Naive B cell (primary cell): ENCODE measurements at places on chromosomes 4 and X. TPM values are rescaled to one million over a fixed set of nuclear protein-coding genes. Genes with fewer than 3 reads are reported as not detected.

GAGE2A gene
- not detected for polyA plus RNA-seq

- H3K4me1 ChIP-seq: peaks cover 7% of the 10 kb centered on the region
- DNase-seq: no peak
- H3K27me3 ChIP-seq: peaks cover 5% of the 10 kb centered on the region
- H3K36me3 ChIP-seq: no peaks in the 10 kb centered on the region
- H3K27ac ChIP-seq: no peak overlapping the region
Observed at GRCh38 chr4:113445286-113445685, 316.3 kb downstream of the CAMK2D start.

CTAG1A gene
- not detected for polyA plus RNA-seq

F8A3 gene
- polyA plus RNA-seq: 3.5 TPM

GLRA3 gene
- not detected for polyA plus RNA-seq

DNA sequence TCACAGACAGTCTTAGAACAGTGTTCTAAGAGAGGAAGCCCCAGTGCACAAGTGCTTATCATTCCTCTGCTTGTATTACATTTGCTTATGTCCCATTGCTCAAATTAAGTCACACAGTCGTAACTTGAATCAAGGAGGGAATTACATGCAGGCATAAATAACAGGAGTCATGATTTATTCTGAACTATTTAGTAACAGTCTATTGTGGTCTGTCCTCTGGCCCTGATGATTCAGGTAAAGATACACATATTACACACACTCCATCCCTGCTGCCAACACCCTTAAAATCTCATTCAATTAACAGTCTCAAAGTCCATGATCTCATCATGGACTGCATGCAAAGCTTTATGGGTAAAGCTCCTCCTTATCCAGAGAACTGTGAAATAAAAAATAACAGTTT lies 60.1 kb downstream of the GRIA2 start:
- H3K4me3 ChIP-seq: no peak overlapping the region
- no peak overlapping the region for H3K27ac ChIP-seq
- no peaks in the 10 kb centered on the region for H3K4me1 ChIP-seq
